MCF 10A (cell line): ENCODE measurements at places on chromosomes 13 and 19.
A peak's percentile ranks its signal among the peaks of the same experiment; 100 is the strongest.

DNA sequence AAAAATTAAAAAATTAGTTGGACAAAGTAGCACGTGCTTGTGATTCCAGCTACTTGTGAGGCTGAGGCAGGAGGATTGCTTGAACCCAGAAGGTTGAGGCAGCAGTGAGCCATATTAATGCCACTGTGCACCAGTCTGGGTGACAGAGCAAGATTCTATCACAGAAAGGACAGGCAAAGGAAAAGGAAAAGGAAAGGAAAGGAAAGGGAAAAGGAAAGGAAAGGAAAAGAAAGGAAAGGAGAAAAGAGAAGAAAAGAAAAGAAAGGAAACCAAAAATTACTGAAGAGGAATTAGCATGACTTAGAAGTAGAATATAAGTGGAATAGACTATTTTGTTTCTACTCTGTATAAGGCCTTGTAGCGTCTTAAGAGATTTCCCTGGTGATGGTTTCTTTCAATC lies 122.3 kb downstream of the RBM26 start:
- H3K4me1 ChIP-seq = peaks cover 6% of the 10 kb centered on the region
- no peaks in the 10 kb centered on the region for H3K27me3 ChIP-seq
- H3K36me3 ChIP-seq = no peaks in the 10 kb centered on the region
- H3K27ac ChIP-seq = no peak overlapping the region
- no peak for DNase-seq
- no peak overlapping the region for H3K4me3 ChIP-seq

GRCh38 chr19:49224879-49225278 lies 67.3 kb downstream of the TRPM4 start:
- H3K4me3 ChIP-seq = no peak overlapping the region
- no peaks in the 10 kb centered on the region for H3K27me3 ChIP-seq
- DNase-seq = peak; percentile 77

DNA sequence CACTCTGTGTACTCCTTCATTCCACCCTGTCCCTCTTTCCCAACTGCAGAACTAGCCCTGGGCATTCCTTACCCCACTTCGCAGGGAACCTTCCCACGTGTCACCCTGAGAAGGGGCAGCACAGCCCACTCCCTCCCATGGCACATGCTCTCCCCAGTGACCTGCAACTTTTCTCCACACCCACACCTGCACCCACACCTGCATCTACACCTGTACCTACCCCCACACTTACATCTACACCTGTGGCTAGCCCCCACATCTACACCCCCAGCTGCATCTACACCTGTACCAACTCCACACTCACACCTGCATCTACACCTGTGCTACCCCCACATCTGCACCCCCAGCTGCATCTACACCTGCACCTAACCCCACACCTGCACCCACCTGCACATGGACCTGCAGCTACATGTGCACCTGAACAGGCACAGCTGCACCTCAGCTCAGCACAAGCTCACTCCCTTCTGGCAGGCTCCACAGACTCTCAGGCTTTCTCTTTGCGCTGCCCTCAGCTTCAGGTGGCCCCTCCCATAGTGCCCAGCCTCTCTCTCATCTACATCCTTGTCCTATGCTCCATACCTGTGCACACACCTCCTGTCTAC lies 234.1 kb downstream of the TUBA3C start:
- no peak overlapping the region for H3K27ac ChIP-seq
- no peak overlapping the region for H3K4me3 ChIP-seq
- no peaks in the 10 kb centered on the region for H3K36me3 ChIP-seq
- H3K4me1 ChIP-seq = no peaks in the 10 kb centered on the region
- H3K27me3 ChIP-seq = no peaks in the 10 kb centered on the region

GRCh38 chr19:17794731-17795494 lies at the start of gene B3GNT3:
Gene B3GNT3 (plus strand): TSS chr19:17795138. CDS start chr19:17807808, 12,670 bp downstream.
- H3K4me1 ChIP-seq = peaks cover 18% of the 10 kb centered on the region
- peak within 1 kb of the TSS; percentile 44 for H3K4me3 ChIP-seq
- H3K27ac ChIP-seq = no peak within 1 kb of the TSS
- no peaks in the 10 kb centered on the region for H3K36me3 ChIP-seq
- H3K27me3 ChIP-seq = no peaks in the 10 kb centered on the region

- DNase-seq = no peak
- no peaks in the 10 kb centered on the region for H3K27me3 ChIP-seq
- peaks cover 90% of the 10 kb centered on the region for H3K36me3 ChIP-seq
- H3K27ac ChIP-seq = no peak overlapping the region
Observed at GRCh38 chr19:40763963-40764362, 11.4 kb upstream of the MIA start.

DNA sequence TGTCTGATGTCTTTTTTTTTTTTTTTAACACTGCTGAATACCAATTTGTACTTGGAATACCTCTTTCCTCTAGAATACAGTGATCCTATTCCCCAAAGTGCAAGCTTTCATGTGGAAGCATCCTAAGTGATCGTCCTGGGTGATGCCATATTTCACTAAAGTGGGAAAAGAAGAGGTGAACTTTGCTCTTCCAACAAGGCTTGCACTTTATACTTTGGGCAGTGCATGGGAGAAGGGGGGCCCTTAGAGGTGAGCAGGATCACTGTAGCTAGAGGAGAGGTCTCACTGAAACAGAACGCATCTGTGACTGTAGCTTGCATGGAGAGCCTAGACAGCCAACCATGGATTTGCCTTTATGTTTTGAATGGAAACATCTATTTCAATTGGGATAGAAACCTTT lies 173.8 kb downstream of the STK24 start:
- H3K4me1 ChIP-seq = no peaks in the 10 kb centered on the region
- H3K4me3 ChIP-seq = no peak overlapping the region
- DNase-seq = no peak
- H3K27ac ChIP-seq = no peak overlapping the region
- no peaks in the 10 kb centered on the region for H3K27me3 ChIP-seq

DNA sequence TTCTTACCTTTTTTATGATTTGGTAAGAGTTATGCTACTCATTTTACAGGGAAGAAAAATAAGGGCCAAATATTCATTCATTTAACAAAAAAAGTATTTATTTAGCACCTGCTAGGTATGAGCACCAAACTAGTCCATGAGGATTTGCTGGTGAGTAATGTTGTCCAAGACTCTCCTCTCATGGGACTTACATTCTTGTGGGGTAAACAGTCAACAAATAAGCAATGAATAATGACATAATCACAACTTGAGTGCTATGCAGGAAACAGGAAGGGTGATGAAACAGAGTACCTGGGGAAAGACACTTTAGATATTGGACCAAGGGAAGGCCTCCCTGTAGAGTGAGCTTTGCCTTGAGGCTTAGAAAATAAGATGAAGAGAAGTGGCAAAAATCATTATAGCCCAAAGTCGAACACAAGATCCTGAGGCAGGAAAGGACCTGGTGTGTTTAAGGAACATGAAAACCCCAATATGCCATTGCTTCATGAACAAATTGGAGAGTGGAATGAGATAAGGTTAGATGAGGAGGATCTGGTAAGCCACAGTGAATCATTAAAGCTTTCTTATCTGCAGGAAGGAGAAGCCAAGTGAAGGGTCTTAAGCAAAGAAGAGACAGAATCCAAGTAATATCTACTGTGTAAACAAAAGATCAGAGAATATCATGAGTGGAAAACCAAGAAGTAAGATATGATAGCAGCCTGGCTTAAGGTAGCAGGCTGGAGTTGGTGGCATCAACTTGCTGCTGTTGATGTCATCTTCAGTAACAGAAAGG lies 294.5 kb upstream of the NBEA start:
- no peaks in the 10 kb centered on the region for H3K27me3 ChIP-seq
- H3K4me1 ChIP-seq = no peaks in the 10 kb centered on the region
- H3K4me3 ChIP-seq = no peak overlapping the region
- DNase-seq = no peak
- no peaks in the 10 kb centered on the region for H3K36me3 ChIP-seq

DNA sequence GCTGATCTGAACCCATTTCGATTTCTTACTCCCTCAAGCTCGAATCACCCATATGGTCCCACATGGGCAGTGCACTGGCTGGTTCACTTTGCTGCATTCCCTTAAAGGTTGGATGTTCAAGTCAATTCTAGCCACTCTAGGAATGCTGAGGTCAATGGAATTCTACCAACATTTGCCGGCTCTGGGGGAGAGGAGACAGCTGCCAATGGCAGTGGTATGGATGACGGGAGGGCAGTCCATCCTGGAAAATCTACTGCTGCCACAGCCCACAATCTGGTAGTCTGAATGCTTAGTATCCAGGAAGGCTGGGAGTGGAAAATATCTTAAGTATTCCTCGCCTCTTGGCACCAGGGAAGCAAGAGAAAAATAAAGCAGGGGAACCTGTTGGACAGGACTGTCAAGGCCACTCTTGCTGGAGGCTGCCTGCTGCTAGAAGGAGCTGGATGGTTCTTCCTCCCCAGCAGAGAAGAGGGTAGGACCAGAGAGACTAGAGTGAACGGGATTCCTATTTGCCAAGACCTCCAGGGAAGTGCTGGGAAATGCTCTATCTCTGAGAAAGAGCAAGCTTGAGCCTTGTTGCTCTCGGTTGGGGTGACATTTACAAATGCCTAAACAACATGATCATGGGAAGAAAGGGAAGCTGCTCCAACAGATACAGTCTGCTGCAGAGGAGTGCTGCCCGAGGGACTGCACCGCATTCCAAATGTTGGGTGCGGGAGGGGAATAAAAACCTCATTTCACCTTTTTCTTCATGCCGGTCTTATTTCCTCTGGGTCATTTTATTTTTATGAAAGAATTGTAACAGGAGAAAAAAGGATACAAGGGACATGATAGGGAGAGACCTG lies 20.7 kb upstream of the HMGB1 start:
- H3K36me3 ChIP-seq = no peaks in the 10 kb centered on the region
- no peak overlapping the region for H3K4me3 ChIP-seq
- DNase-seq = no peak

- peaks cover 6% of the 10 kb centered on the region for H3K4me1 ChIP-seq
- H3K27me3 ChIP-seq = no peaks in the 10 kb centered on the region
- no peak overlapping the region for H3K27ac ChIP-seq
- DNase-seq = no peak
- H3K36me3 ChIP-seq = peaks cover 8% of the 10 kb centered on the region
Observed at GRCh38 chr19:1483131-1483978, 4.3 kb upstream of the C19orf25 start.
